Activated CD8-positive, alpha-beta T cell treated with anti-CD3 and anti-CD28 coated beads for 36 hours (primary cell): ENCODE measurements at places on chromosomes 1 and 21.

DNA sequence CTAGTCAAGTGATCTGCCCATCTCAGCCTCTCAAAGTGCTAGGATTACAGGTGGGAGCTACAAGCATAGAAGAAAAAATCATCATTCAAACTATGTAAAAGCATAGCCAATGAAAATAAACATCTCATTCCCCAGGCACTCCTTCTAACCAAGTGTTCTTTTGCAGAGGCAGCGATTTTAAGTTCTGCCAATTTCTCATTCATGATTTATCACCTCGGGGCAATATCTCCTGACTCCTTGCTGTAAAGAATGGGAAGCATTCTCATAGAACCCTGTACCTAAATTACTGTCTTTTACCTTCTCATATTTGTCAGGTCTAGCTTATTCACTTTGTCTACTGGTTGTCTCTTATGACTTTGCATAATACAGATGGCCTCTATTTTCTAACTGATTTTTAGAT is 32.5 kb upstream of the IVNS1ABP start:
- H3K27ac ChIP-seq = no peak overlapping the region
- H3K36me3 ChIP-seq = no peaks in the 10 kb centered on the region
- no peak for DNase-seq

- no peak overlapping the region for H3K27ac ChIP-seq
- H3K4me3 ChIP-seq = no peak overlapping the region
- DNase-seq = no peak
- H3K27me3 ChIP-seq = peaks cover 3% of the 10 kb centered on the region
- H3K4me1 ChIP-seq = peaks cover 10% of the 10 kb centered on the region
Measured at GRCh38 chr1:51956528-51957509, 33.7 kb downstream of the RAB3B start.

DNA sequence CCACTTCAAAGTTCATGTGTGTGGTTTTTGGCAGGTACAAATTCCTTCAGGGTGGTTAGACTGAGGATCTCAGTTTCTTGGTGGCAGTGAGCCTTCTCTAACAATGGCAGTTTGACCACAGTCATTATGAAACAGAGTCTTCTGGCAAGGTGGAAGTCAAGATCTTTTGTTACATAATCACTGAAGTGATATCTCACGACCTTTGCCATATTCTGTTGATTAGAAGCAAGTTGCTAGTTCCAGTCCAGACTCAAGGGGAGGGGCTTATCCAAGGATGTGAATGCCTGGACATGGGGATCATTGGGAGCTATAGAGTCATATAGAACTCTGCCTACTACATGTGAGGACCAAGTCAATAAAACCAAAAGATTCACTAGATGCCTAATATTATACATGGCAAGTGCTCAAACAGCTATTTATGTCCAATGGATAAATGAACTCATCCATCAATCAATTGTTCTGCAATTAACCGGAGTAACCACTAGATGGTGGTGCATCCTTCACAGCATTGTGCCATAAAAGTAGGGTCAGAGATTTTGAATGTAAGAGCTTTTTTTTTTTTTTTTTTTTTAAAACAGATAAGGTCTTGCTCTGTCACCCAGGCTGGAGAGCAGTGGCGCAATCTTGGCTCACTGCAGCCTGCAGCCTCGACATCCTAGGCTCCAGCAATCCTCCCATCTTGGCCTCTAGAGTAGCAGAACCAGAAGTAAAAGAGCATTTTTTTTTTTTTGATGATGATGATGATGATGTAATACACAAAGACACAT is 131.9 kb downstream of the CRB1 start:
- H3K36me3 ChIP-seq = no peaks in the 10 kb centered on the region
- no peaks in the 10 kb centered on the region for H3K4me1 ChIP-seq
- peaks cover 4% of the 10 kb centered on the region for H3K27me3 ChIP-seq

DNA sequence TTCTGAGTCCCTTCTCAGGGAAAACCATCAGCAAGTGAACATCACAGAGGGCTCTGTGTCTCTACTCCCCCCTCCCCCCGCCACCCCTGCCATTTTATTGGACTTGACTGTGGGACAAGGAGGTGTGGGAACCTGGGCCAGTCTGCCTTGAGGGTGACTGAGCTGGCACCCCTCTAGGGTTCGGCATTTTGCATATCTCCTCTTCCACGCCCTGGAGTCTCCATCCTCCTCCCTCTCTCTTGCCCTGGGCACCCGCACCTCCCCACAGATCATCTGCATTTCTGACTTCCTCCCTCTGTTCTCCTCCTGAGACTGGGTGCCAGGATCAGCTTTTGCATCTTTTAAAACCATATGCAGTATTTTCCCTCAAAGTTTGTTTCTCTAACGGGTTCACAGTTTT is 107.1 kb upstream of the ERRFI1 start:
- H3K4me1 ChIP-seq = peaks cover 7% of the 10 kb centered on the region
- DNase-seq = no peak
- H3K27ac ChIP-seq = no peak overlapping the region
- no peaks in the 10 kb centered on the region for H3K36me3 ChIP-seq

GRCh38 chr1:12709696-12710095 is 6.2 kb upstream of the AADACL3 start:
- DNase-seq = no peak
- H3K36me3 ChIP-seq = no peaks in the 10 kb centered on the region
- no peak overlapping the region for H3K4me3 ChIP-seq

DNA sequence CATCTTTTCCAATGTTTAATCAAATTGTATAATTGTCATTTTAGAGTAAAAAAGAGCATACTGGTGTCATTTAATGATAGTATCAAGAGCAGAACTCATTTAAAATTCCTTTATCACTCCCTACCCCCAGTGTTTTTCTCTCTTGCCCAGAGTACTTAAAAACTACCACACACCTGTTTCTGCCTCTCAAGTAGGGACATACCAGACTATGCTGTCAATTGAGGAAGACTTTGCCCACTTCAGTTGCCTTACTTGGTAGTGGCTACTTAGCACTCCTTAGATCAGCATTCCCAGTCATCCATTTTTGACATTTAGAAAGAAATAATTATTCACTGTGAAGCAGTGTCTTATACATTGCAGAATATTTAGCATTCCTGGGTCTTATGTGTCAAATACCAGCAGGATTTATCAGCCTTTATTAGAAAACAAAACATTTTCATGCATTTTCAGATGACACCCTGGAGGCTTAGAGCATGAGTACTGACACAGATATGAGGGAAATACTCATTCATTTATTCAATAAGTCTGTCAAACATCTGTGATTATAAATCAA is 127.5 kb upstream of the RGS1 start:
- no peaks in the 10 kb centered on the region for H3K36me3 ChIP-seq
- no peak overlapping the region for H3K4me3 ChIP-seq
- DNase-seq = no peak

- no peaks in the 10 kb centered on the region for H3K36me3 ChIP-seq
- peaks cover 4% of the 10 kb centered on the region for H3K27me3 ChIP-seq
- peaks cover 4% of the 10 kb centered on the region for H3K4me1 ChIP-seq
- no peak for DNase-seq
Measured at GRCh38 chr1:1985375-1986050, 18.1 kb downstream of the CFAP74 start.

GRCh38 chr1:206967096-206967849 is 3.0 kb downstream of the FCAMR start:
- H3K27ac ChIP-seq = peak overlapping the region; percentile 11
- H3K4me3 ChIP-seq = no peak overlapping the region
- no peaks in the 10 kb centered on the region for H3K36me3 ChIP-seq
- peaks cover 6% of the 10 kb centered on the region for H3K27me3 ChIP-seq
- H3K4me1 ChIP-seq = peaks cover 31% of the 10 kb centered on the region

DNA sequence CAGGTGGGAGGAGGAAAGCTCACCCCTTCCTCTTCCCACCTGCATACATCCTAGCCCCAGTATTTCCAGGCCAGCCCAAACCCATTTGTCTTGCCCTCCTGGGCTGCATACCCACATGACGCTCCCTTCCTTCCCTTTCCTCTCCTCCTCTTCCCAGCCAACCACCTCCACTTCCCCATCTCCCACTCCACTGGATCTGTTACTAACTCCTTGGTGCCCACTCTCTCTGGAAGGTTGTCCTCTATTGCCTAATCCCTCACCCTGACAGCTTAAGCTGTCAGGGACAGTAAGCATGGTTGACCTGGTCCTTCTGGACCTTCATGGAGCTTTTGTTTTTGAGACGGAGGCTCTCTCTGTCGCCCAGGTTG is 23.0 kb upstream of the SYNC start:
- no peak overlapping the region for H3K4me3 ChIP-seq
- peaks cover 7% of the 10 kb centered on the region for H3K4me1 ChIP-seq
- DNase-seq = no peak
- no peaks in the 10 kb centered on the region for H3K36me3 ChIP-seq
- no peak overlapping the region for H3K27ac ChIP-seq
- H3K27me3 ChIP-seq = peaks cover 4% of the 10 kb centered on the region

- peaks cover 75% of the 10 kb centered on the region for H3K36me3 ChIP-seq
- peak overlapping the region; percentile 78 for H3K27ac ChIP-seq
- peaks cover 56% of the 10 kb centered on the region for H3K4me1 ChIP-seq
- peak; percentile 68 for DNase-seq
- peak overlapping the region; percentile 28 for H3K4me3 ChIP-seq
Measured at GRCh38 chr21:25578056-25578961, 29.0 kb downstream of the MRPL39 start.

GRCh38 chr1:7300893-7301663 is 470.0 kb upstream of the VAMP3 start:
- H3K27me3 ChIP-seq = peaks cover 12% of the 10 kb centered on the region
- no peaks in the 10 kb centered on the region for H3K36me3 ChIP-seq
- no peaks in the 10 kb centered on the region for H3K4me1 ChIP-seq

DNA sequence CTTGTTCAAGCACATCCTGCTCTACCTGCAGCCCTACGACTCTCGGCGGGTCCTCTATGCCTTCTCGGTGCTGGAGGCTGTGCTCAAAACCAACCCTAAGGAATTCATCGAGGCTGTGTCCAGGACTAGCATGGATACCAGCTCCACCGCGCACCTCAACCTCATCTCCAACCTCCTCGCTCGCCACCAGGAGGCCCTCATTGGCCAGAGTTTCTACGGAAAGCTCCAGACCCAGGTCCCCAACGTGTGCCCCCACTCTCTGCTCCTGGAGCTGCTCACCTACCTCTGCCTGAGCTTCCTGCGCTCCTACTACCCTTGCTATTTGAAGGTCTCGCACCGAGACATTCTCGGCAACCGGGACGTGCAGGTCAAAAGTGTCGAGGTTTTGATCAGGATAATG is 74.3 kb upstream of the MORC3 start:
- no peaks in the 10 kb centered on the region for H3K27me3 ChIP-seq
- DNase-seq = no peak
- peaks cover 13% of the 10 kb centered on the region for H3K36me3 ChIP-seq
- H3K4me3 ChIP-seq = no peak overlapping the region
- H3K4me1 ChIP-seq = peaks cover 5% of the 10 kb centered on the region

GRCh38 chr21:39805983-39806382 is 61.0 kb downstream of the IGSF5 start:
- no peak overlapping the region for H3K4me3 ChIP-seq
- H3K36me3 ChIP-seq = no peaks in the 10 kb centered on the region
- H3K27ac ChIP-seq = no peak overlapping the region
- peaks cover 1% of the 10 kb centered on the region for H3K27me3 ChIP-seq
- H3K4me1 ChIP-seq = no peaks in the 10 kb centered on the region
- no peak for DNase-seq

DNA sequence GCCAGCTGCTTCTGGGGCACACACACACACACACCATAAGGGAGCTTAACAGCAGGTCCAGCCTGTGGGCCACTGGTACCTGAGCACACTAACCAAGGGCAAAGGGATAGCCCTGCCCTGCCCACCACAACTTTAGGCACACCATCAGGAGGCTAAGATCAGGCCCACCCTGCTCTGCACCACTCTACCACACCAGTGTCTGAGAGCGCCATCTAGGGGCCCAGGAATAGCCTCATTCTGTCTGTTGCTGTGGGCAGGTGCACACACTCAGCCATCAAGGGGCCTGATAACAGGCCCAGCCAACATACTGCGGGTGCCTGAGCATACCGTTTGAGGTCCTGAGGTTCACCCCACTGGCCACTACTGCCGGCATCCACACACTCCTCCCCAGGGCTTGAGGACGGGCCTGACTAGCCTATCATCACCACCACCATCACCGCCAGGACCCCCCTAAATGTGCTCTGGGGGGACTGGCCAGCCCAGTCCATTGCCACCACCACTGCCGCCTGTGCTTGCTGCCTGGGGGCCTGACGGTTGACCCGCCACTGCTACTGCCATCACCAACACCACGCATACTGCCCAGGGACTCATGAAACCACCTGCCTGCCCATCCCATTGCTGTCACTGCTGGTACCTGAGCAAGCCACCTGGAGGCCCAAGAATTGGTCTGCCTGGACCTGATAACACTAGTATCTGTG is 31.3 kb downstream of the NSL1 start:
- peaks cover 17% of the 10 kb centered on the region for H3K4me1 ChIP-seq
- peaks cover 20% of the 10 kb centered on the region for H3K36me3 ChIP-seq
- H3K4me3 ChIP-seq = no peak overlapping the region
- H3K27ac ChIP-seq = no peak overlapping the region
- peak; percentile 76 for DNase-seq

DNA sequence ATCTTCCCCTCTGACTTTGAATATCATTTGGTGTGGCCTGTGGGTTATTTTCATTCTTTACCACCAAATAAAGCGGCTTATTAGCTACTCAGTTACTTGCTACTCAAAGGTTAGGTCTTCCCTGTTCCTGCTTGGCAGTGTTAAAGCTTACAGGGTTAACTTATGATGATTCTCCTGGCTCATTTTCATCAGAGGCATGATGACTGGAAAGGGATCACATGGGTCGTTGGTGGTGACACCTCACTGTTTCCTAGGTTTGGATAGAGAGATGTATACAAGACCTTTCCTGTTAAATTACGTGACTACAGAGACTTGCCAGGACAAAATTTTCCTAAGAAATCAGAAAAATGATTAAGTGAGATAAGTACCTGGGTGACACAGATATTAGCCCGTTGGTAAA is 27.4 kb downstream of the MRPS6 start:
- H3K36me3 ChIP-seq = peaks cover 86% of the 10 kb centered on the region
- no peak for DNase-seq
- H3K27me3 ChIP-seq = no peaks in the 10 kb centered on the region
- no peak overlapping the region for H3K27ac ChIP-seq
- H3K4me1 ChIP-seq = peaks cover 83% of the 10 kb centered on the region
- no peak overlapping the region for H3K4me3 ChIP-seq

- no peaks in the 10 kb centered on the region for H3K4me1 ChIP-seq
- H3K27ac ChIP-seq = no peak overlapping the region
- no peak for DNase-seq
Measured at GRCh38 chr1:47324682-47325081, 8.9 kb upstream of the CMPK1 start.

DNA sequence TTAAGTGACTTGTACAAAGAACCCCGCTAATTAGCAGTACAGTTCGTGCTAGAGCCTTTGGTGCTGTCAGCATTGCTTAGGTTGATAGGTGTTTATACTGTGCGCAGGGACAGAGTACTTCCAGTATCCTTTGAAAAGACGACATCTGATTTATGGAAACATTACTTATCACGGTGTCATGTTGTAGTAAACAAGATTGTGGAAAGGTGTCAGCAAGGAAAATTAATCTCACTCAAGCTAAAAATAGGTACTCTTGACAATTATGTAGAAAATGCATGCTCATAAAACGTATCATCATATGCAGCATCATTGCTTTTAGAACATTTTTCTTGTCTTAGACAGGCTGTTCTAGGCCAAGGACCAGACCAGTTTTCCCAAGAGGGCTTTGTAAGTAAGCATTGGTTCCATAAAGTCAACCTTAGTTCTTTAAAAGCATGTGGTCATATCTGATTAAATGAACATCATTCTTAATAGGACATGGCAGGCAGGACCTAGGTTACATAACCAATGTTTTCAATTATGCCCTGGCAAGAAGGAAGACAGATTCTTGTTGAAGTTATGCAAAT is 33.0 kb downstream of the SH3BGR start:
- H3K27me3 ChIP-seq = no peaks in the 10 kb centered on the region
- H3K36me3 ChIP-seq = no peaks in the 10 kb centered on the region
- DNase-seq = no peak
- no peak overlapping the region for H3K4me3 ChIP-seq
